SHP77 treated with DMSO at 0.1 percent for 48 hours (cell line): ENCODE measurements at places on chromosomes 5 and 9.

- no peak for DNase-seq
These were observed 74.7 kb downstream of the ANKRD55 start for GRCh38 chr5:56158331-56158960.

- no peak for DNase-seq
These were observed 152.2 kb downstream of the FGF18 start for GRCh38 chr5:171571663-171572062.

DNA sequence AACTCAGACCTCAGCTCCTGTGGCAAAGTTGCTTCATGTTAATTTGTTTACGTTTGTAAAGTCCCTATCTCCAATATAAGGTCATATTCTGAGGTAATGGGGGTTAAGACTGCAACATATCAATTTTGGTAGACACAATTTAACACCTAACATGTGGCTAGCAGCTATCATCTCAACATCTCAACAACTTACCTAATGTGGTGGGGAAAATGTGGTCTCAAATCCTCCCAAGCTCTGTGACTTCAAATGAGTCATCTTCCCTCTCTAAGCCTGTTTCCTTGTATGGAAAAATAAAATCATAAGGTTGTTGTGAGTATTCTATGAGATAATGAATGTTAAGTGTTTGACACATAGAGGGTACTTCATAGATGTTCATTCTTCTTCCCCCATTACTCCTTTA lies 443.3 kb downstream of the CDK5RAP2 start:
- no peak for DNase-seq

- no peak for DNase-seq
These were observed 141.3 kb upstream of the ZNF618 start for GRCh38 chr9:113734826-113735225.

DNA sequence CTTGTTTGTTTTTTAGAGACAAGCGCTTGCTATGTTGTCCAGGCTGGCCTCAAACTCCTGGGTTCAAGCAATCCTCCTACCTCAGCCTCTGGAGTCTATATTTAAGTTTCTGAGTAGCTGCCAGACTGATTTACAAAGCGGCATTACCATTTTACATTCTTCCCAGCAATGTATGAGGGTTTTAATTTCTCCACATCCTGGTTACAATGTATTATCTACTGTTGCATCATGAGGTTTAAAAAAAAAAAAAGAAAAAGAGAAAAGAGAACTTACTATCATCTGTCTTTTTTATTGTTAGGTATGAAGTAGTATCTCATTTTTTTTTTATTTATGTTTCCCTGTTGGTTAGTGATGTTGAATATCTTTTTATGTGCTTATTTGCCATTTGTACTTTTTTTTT lies 18.9 kb upstream of the CLINT1 start:
- DNase-seq: no peak

DNA sequence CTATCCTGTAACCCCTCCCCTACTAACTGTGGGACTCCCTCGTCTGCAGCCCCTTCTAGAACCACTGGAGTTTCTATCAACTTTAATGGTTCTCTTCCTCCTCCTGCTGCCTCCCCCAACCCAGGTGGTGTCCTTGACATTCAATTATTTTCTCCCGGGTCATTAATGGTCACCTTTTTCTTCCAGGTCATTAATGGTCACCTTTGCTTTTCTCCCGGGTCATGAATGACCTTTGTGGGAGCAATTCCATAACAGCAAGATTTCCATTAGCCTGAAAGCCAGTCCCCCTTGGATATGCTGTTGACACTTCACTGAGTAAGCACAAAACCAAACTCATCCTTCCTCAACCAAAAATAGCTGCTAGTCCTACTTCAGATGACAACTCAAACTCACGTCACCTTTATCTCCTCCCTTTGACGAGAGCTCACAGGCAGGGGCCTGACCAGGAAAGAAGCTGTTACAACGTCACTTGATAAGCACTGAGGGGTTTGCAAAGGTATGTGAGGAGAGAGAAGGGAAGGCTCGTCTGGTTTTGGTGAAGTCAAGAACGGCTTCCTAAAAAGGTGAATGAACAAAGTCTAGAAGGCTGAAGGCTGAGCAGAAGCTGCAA lies 10.9 kb downstream of the CCDC127 start:
- no peak for DNase-seq

- no peak for DNase-seq
These were observed 256 bp upstream of the CLINT1 start for GRCh38 chr5:157859227-157859575.

- peak; percentile 85 for DNase-seq
These were observed 30.6 kb upstream of the MATR3 start for GRCh38 chr5:139262742-139263445.

DNA sequence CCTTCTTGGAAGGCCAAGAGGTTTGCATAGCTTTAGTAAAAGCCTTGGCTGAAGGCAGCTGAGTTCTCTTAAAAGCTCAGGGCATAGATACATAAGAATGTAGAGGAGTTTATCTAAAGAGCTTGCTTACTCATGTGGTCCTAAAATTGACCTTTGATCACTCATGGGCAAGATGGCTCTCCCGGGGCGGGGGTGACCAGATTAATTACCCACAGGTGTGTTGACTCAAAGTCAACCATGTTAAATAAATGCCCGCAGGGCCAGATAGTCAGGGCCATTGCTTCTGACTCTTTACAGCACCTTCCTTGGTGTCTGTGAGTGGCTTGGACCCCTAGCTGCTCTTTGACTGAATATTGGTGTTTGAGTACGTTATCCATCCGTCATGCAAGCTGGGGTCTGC lies 33.1 kb upstream of the GHR start:
- DNase-seq: no peak

- DNase-seq: no peak
These were observed 26.9 kb upstream of the CEMIP2 start for GRCh38 chr9:71795097-71795813.

DNA sequence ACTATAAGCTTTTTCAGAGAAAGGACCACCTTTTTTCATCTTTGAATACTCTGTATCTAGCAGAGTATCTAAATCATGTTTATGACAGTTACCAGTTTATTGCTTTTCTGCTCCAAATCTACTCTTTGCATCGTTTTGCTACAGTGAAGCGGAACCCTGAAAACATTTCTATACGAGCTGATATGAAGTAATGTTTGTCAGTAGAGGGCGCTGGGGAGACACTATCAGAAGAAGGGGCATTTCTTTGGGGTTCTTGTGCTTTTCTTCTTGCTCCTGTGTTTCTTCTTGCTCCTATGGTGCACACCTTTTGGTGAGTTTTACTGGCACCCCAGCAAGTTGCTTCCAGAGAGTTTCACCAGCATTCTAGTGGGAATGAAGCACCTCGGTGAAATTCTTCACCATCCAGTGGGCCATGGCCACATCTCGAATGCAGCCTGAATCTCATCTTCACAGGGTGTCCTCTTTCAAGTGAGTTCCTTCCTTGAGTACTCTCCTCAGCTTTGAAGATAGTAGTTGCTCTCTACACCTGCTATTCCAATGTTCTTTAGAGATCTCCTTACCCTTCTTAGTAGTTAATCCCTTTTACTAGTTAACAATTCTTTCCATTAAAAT lies 98.4 kb downstream of the FGF1 start:
- DNase-seq: no peak

DNA sequence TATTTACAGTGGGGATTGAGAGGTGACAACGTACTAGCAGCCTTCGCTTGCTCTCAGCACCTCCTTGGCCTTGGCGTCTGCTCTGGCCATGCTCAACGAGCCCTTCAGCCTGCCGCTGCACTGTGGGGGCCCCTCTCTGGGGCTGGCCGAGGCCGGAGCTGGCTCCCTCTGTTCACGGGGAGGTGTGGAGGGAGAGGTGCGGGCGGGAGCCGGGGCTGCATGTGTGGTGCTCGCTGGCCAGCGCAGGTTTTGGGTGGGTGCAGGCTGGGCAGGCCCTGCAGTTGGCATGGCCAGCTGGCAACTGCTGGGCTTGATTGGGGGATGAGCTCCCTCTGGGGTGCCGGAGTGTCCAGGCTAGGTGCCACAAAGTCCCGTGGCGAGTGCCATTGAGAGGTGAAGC lies 5.8 kb upstream of the DMRTA1 start:
- no peak for DNase-seq

- no peak for DNase-seq
These were observed 7.4 kb downstream of the NR2F1-AS1 start for GRCh38 chr5:93573354-93574351.

GRCh38 chr9:98310752-98311392 lies 55.4 kb upstream of the TBC1D2 start:
- no peak for DNase-seq

GRCh38 chr9:107562798-107563197 lies 73.2 kb upstream of the KLF4 start:
- DNase-seq: no peak

DNA sequence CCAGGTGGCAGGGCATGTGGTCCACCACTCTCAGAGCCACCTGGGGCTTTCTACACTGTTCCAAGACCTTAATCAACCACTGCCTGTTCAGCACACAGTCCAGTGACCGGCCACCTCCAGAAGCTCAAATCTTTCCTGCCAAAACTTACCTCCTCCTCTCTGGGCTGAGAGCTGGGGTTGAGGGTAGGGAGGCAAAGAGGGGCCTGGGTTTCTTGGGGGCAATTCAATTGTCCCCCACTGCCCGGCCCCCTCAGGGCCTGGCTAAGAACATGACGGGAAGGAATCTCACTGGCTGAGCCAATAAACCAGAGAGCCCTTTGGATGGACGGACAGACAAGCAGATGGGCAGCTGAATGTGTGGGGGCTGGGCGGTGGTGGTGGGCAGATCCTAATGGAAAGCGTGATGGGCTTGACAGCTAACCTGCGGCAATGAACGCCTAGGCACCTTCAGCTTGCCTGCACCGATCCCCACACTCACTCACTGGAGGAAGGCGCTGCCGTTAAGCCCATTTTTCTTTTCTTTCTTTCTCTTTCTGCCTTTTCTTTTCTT lies 5.4 kb downstream of the NR5A1 start:
- no peak for DNase-seq

DNA sequence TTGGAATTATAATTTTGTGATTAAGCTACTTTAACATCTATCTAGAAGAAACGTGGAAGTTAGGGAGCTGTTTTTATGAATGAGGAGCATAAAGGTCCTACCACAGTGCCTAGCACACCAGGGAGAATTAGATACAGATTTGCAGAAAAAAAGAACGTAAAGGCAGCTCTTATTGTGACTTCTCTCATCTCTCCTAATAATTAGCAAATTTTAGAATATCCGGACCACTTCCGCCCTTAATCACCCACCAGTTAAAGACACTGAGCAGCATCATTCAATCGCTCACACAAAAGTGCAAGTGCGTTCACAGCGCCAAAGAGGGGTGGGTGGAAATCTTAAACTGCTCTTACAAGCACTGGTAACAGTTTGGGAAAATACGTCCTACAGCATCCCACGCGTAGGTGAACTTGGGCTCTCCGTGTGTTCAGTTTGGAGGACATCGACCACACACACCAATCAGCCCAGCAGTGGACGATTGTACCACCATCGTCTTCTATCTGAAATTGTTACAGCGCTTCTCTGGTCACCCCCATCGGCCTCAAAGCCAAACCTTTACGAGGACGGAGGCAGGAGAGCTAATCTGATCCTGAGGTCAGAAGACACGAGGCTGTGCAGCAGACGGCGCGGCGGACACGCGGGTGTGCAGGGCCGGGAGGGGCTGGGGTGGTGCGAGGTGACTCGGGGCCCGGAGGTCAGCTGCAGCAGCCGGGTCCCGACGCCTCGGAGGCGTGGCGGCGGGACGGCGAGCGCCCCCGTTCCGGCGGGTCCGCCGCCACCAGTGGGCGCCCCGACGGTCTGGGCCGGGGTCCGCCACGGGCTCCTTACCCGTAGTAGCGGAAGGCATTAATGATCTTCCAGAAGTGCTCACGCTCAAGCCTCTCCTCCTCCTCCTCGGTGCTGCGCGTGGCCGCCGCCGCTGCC lies 646 bp downstream of the CARNMT1 start:
- DNase-seq: no peak
